ENCODE measurements at places on chromosomes 13 and 19.

DNA sequence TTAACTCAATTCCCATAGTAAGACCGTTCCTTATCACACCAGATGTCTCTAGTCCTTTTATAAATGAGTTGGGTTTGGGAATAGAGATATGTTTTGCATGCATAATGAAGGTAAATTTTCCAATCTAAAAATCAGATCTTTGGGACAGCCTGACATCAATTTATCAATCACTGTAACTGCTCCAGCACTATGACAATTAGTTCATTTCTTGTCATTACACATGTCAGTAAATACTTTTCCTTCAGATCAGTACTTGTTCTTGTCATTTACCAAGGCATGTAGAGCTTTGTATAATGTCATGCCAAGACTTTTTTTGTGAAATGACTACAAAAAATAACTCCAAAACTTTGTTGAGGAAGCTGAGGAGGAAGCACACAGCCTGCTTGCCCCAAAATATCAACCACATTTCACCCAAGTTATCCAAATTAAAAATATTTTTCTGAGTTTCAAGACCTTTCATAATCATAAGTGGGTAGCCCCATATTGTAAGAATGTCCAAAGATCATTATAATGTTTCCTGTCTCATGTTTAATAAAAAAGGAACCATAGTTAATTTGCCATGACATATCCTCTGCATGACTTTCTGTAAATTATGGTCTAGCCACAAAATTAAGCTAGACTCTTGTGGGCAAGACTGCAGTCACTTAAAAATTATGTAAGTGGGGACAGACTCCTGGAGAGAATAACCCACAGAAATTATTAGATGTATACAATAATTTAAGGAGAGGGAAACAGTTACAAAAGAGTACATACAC, 586.8 kb downstream of the TBC1D4 start:
- no peak for DNase-seq

- DNase-seq, result no peak
These were observed 10.5 kb downstream of the COMP start for GRCh38 chr19:18780631-18781030.

DNA sequence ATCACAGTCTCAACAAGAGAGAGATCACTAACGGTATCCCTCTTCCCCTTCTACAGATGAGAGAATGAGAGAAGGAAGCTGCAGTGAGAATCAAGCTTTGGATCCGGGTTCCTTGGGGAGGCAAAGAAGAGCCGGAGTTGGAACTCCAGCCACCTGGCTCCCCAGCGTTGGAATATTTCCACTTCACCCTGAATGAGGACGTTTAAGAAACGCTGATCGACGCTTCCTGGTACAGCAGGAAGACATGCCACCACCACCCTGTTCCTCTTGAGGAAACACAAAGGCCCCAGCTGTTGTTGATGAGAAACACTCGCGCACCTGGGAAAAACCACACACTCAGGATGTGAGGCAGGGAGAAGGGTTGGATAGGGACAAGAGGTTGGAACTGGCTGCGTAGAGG, 11.3 kb upstream of the CACNG8 start:
- DNase-seq, result no peak

DNA sequence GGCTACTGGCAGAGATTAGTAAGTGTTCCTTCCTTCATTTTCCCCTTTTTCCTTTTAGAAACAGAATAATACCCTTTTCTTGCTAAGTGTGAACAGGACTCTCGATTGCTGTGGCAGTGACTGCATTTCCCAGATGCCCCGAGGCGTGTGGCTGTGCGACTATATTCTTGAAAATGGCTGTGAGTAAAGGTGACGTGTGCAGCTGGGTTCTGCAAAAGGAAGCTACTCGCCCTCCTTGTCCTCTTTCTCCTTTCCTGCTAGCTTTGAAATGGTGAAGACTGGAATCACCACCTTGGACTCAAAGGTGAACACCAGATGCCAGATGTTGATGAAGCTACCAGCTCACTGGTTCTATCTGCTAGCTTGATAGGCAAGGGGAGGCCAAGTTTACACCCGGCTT, 121.4 kb downstream of the MIPEP start:
- no peak for DNase-seq

- DNase-seq, result no peak
These were observed 7.2 kb downstream of the ACTN4 start for GRCh38 chr19:38654628-38655055.

GRCh38 chr13:20703780-20704458, 420 bp downstream of the IL17D start:
- peak; percentile 41 for DNase-seq

- no peak for DNase-seq
These were observed 66.9 kb downstream of the MICU2 start for GRCh38 chr13:21537105-21537504.

DNA sequence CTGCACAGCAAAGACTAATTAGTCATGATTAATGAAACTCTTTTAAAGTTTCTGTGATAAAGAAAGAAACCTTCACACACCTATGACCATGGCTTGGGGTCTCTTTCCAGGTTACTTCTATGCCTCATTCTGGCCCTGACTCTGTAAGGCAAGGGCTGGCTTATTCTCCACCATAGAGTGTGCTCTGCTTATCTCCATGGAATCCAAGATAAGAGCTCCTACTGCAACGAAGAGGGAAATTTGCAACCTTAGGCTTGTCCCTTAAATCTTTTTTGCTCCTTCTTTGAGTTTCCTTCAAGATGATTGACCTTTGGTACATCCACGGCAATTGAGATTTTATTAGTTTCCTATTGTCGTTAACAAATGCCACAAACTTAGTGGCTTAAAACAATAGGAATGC, 239.9 kb downstream of the SPRY2 start:
- DNase-seq, result no peak

GRCh38 chr13:114151031-114151430, 18.6 kb upstream of the RASA3 start:
- DNase-seq, result no peak

GRCh38 chr19:44207126-44207803, 5.1 kb upstream of the ZNF227 start:
- peak; percentile 49 for DNase-seq

DNA sequence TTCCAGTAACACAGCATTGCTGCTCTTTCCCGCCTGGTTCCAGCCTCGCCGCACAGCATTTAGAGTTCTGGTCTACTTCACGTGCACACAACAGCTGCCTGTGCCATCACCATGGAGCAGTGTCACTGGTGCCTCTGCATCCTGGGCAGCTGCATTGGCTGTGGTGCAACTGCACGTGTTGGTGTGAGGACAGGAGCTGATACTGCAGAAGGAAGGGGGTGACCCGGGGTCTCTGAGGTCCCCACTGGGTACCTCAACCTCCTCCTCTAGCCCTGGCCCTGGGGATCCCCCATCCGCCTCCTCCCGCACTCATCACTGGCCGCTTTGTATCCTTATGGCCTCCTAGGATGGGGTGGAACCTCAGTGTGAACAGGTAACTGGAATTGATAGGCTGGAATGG, 112.5 kb downstream of the SOX1 start:
- no peak for DNase-seq

DNA sequence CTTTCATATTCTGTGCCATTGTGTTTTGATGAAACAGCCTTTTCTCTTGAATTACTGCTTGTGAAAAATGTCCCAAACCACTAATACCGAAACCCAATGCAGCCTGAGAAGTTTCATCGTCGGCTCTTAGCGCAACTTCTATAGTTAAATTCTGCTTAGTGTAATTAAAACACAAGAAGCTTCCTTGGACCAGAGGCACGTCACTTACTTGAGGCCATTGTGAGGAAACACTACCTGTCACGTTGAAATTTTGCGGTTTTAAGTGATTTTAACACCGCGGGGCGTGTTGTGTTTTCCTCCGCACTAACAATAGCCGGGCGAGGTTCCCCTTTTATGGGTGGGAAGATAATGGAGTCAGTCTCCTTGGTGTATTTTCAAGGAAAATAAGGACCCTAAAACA, 70.9 kb downstream of the GGACT start:
- DNase-seq, result no peak

DNA sequence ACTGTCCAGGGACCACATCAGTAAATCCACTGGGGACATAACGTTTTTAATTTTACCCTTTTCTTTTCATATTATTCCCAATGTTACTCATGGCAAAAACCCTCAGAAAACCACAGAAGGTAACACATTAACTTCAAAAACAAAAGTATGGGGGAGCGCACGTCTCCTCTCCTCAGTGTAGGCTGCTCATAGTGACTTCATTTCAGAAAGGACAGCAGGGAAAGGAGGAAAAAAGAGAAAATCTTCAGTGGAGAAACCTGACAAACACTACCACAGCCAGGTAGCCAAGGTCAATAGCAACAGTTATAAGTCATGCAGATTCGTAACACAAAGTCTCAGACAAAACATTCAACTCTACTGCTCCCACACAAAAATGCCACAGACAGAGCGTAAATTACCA, 21.4 kb downstream of the DZIP1 start:
- DNase-seq, result no peak
